ENCODE measurements at places on chromosomes 7 and 10.

DNA sequence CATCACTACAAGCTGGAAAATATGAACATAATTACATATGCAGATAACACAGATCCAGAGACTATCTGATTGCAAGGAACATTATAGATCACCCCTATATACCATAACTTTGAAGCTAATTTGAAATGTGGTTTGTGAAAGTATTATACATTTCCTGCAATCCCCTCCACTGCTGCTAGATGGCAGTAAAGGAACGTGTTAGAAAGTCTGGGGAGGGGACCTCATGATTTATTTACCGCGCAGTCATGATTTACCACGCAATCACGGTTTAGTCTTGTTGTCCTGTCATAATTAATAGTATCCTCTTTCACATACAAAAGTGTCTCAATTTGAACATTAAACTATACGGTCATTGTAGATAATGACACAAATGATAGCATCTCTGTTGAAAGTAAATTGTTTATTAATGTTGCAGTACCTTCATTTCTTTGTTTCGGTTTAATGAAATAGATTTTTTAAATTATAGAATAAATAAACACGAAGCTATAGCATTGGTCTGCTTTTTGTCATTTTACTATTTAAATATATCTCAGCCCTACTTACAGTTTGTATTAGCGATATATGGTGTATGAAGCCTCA, 145.3 kb upstream of the PRSS1 start:
- H3K27me3 ChIP-seq = peaks cover 9% of the 10 kb centered on the region
- DNase-seq = no peak
- no peak overlapping the region for H3K4me3 ChIP-seq
- H3K27ac ChIP-seq = no peak overlapping the region

DNA sequence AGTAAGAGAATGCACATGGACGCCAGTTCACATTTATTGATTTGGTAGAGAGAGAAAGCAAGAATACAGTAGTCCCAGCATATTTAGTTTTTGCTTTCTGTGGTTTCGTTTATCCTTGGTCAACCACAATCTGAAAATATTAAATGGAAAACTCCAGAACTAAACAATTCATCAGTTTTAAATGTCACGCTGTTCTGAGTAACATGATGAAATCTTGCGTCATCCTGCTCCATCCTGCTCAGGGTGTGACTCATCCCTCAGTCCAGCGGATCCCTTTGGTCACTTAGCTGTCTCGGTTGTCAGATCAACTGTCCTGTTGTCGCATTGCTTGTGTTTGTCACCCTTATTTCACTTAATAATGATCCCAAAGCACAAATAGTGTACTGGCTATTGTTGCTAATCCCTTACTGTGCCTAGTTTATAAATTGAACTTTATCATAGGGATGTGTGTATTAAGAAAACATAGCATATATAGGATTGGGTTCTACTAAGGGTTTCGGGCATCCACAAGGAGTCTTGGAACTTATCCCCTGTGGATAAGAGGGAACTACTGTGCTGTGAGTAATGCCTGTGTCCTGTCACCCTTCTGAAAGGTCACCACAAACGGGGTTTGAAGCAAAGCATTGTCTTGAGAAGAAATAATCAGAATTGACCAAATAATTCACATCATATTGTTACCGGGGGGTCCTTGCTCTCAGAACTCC, 73.6 kb downstream of the OTUD1 start:
- no peak overlapping the region for H3K27ac ChIP-seq
- no peaks in the 10 kb centered on the region for H3K36me3 ChIP-seq
- no peak for DNase-seq
- no peaks in the 10 kb centered on the region for H3K27me3 ChIP-seq
- no peak overlapping the region for H3K4me3 ChIP-seq
- H3K4me1 ChIP-seq = peaks cover 4% of the 10 kb centered on the region

DNA sequence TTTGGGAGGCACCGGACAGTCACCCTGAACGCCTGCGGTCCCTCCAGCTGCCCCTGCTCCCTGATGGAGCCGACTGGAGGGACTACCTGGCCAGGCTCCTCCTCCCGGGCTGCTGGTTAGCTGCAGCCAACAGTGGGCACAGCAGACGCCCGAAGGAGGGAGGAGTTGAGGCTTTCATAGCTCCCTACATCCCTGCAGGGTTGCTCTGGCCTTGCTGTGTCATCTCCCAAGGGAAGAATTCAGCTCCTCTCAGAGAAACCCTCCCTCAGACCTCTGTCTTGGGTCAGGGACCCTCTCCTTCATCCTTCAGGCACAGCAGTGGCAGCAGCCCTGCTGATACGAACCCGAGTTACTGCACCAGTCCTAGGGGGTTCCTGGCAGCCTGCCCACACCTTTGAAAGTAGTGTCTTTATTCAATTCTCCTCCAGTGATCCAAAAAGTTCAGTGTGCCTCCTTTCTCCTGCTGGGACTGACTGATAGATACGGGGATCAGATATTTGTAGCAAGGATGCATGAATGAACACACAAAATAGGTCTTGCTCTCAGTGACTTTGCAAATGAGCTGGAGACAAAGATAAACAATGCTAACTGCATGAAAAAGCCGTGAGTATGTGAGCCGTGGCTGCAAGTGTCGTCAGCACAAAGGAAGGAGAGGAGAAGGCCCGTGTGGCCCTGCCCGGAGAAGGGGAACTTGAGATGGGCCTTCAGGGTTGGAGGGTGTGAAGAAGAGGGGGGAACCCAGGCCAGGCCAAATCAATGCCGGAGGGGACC, 136.6 kb downstream of the PRKAG2 start:
- peaks cover 26% of the 10 kb centered on the region for H3K4me1 ChIP-seq
- no peak overlapping the region for H3K27ac ChIP-seq
- no peaks in the 10 kb centered on the region for H3K27me3 ChIP-seq
- H3K4me3 ChIP-seq = no peak overlapping the region

- no peaks in the 10 kb centered on the region for H3K36me3 ChIP-seq
- H3K27ac ChIP-seq = no peak overlapping the region
- peaks cover 2% of the 10 kb centered on the region for H3K4me1 ChIP-seq
- no peak for DNase-seq
- H3K4me3 ChIP-seq = no peak overlapping the region
Observed at GRCh38 chr7:4689668-4690067, 7.6 kb downstream of the FOXK1 start.

- DNase-seq = peak; percentile 65
- H3K36me3 ChIP-seq = no peaks in the 10 kb centered on the region
- H3K27ac ChIP-seq = peak within 1 kb of the TSS; percentile 18
- H3K4me3 ChIP-seq = peak within 1 kb of the TSS; percentile 42
- no peaks in the 10 kb centered on the region for H3K27me3 ChIP-seq
Observed at GRCh38 chr7:131556053-131556908, at the start of gene PODXL. Gene PODXL (minus strand): TSS chr7:131556628. CDS start chr7:131556359, 269 bp downstream.

- no peak for DNase-seq
- H3K4me1 ChIP-seq = no peaks in the 10 kb centered on the region
- peaks cover 3% of the 10 kb centered on the region for H3K27me3 ChIP-seq
- peak overlapping the region; percentile 81 for H3K27ac ChIP-seq
Observed at GRCh38 chr10:11165591-11166543, 148.2 kb downstream of the CELF2 start.

DNA sequence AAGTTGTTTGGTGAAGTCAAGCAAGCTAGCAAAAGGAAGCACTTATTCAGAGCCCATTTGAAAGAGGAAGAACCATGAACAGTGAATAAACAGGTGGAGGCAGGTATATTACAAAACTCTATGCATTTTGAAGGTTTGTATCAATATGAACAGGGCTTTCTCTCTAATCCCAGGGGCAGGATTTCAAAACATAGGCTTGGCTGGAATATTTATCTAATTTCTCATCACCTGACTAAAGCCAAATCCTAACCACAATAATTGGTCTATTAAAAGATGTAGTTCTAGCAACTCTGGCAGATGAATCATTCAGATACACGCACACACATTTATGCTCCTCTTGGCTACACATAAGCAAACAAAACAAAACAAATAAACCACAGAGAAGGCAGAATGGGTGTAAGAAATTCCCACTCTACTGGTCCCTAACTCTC, 554.4 kb downstream of the INHBA start:
- DNase-seq = no peak
- H3K36me3 ChIP-seq = no peaks in the 10 kb centered on the region
- no peak overlapping the region for H3K27ac ChIP-seq
- no peaks in the 10 kb centered on the region for H3K4me1 ChIP-seq
- H3K4me3 ChIP-seq = no peak overlapping the region
